ENCODE measurements at places on chromosomes 11 and 22.

DNA sequence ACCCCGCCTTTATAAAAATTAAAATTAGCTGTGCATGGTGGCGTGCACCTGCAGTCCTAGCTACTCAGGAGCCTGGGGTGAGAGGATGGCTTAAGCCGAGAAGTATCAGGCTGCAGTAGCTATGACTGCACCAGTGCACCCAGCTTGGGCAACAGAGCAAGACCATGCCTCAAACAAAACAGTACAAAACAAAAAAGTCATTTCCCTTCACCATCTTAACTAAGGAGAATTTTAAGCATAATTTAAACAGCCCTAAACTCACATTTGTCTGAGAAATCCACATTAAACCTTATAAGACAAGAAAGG lies 23.3 kb upstream of the TFIP11 start:
- no peak for DNase-seq

- no peak for DNase-seq
Measured at GRCh38 chr11:122721964-122722266, 66.4 kb downstream of the UBASH3B start.

- no peak for DNase-seq
Measured at GRCh38 chr22:44650806-44651205, 51.2 kb upstream of the PRR5 start.

- DNase-seq, result no peak
Measured at GRCh38 chr11:47711225-47711624, 3.9 kb downstream of the AGBL2 start.

DNA sequence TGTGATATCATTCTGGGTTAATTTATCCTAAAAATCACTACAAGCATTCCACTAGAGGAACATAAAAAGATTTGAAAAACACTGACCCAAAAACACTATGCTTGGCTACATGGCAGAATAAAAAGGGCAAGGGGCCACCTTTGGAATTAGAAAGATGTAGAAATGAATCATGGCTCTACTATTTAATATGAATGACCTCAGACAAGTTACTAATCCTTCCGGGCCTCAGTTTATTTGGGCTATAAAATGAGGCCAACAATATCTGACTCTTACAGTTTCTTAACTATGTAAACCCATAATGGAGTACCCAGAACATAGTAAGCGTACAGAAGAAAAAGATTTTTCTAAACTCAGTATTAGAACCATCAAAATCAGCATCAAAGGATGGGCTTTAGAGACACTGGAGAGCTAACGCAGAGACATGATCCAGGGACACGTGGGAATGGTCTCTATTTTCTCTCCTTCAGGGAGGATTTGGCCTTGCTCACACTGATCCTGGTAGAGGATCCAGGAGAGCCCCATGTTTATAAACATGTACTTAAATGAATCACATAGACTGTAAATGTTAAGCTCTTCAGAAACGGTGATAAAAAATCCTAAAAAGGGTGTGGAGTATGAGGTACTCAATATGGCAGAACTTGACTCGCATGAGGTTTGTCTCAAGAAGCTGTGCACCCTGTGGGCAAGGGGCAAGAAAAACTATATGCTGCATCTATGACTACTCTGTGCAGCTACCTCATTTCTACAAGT lies 288.4 kb upstream of the PITPNB start:
- DNase-seq, result no peak

DNA sequence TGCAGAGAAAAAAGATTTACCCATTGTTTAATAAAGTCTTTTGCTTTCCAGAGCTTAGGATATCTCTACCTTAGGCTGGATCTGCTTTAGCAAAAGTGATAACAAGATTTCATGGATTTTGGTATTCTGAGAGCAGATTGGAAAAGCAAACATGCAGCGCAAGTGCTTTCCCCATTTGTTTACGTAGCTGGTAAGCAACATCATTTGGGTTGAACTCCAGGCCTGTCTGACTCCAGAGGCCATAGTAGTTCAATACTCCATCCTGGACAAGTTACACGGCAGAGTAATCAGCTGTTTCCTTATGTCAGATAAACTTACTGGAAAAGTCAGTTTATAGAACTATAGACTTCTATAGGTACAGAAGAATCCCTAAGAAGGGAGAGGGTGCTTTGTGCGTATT lies 40.6 kb upstream of the TNRC6B start:
- DNase-seq, result no peak

GRCh38 chr11:21412652-21413383 lies 743.4 kb downstream of the NELL1 start:
- DNase-seq, result no peak

DNA sequence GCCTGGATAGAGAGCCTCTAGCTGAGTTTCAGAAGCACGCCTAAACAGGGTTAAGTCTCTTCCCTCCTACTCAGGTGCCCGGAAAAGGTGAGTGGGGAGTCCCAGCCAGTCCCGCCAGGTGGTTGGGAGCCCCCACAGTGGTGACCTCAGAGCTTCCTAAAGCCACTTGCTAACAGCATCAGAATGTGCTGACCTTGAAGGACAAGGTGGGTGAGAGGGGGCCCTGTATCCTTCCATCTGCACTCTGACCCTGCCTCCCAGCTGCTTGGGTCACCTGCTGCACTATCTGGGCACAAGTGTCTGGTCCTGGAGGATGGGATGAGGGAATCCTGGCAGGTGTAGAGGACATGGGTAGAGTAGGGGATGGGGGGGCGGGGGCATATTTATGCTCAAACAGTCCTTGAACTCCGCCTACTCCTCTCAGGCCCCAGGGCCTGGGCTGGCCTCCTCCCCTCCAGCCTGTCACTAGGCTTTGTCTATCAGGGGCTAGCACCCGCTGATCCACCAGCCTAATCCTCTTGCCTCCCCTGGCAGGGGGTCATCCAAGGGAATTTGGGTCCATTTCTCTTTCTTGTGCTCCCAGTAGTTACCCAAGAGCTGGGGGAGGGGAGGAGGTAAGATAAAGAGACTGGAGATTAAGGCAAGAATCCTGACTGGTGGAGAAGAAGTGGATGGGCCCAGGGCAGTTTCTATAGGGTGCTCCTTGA lies 3.4 kb downstream of the USP2 start:
- no peak for DNase-seq

DNA sequence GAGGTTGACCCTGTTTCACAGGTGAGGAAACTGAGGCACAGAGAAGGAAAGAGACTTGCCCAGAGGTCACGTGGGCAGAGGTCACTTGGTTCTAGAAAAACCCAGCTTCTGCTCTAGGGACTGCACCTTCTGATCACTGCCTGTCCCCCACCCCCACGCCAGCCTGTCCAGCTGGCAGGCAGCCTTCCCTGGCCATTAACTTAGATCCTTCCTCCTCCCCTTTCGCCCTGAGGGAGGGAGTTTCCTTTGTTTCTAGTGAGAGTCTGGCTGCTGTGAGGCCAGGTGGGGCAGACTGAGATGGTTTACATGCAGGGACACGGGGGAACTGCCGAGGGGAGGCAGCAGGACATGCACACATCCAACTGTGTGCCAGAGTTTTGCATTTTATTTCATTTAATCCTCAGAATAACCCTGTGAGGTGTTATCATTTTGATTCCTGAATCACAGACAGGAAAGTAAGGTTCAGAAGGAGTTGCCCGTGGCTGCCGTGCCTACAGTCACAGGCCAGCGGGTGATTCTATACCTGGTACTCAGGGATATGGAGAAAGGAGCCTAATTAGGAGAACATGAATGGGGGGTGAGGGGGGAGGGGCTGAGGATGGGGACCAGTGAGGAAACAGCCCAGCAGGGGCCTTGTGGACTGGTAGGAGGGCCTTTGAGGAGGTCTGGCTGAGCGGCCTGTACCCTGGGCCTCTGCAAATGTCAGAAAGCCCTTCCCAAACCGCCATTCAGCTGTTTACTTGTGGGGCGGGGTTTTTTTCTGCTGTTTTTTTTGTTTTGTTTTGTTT lies 3.4 kb downstream of the FAM83F start:
- no peak for DNase-seq

GRCh38 chr22:35479985-35480550 lies 60.6 kb upstream of the RASD2 start:
- DNase-seq, result no peak

DNA sequence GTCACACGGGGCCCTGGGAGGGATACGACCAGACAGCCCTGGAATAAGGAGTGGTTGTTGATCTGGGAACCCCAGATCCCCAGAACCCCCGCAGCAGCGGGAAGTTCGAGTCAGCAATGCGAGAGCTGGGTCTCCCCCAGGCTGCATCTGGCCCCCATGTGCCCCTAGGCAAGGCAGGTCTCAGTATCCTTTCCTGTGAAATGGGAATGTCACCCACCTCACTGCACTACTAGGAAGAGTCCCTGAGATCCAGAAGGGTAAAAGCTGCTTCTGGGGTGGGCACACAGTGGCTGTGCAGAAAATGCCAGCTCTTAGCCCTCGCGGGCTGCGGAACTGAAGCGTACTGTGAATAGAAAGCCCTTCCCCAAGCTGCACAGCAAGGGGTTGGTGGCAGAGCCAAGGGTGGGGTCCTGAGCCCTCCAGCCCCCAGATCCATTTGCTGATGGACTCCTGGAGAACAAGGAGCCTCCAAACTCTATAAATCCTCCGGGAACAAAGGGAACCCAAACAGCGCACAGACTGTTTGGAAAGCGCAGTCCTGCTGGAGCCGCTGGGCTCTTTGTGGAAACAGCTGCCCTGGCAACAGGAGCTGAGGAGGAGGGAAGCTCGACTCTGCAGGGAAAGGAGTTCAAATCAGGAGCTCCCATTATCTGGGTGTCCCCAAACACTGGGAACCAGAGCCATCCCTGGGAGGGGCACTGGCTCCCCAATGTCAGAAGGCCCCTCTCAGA lies 68.2 kb upstream of the SHISAL1 start:
- DNase-seq, result no peak

DNA sequence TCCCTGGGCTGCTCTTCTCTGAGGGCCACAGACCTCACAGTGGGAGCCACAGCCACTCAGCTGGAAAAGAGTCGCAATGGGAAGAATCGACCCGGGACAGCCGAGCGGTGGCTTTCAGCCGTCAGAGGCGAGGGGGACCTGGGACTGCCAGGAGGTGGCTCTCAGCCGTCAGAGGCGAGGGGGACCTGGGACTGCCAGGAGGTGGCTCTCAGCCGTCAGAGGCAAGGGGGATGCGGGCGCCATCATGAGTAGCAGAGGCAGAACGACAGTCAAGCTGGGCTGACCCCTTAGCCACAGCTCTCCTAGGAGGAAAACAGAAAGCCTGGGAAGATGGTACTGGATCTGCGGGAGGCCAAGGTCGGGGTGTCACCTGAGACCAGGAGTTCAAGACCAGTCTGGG lies 14.9 kb upstream of the MUC2 start:
- no peak for DNase-seq

- no peak for DNase-seq
Measured at GRCh38 chr22:46086577-46087335, 63.6 kb upstream of the PPARA start.

DNA sequence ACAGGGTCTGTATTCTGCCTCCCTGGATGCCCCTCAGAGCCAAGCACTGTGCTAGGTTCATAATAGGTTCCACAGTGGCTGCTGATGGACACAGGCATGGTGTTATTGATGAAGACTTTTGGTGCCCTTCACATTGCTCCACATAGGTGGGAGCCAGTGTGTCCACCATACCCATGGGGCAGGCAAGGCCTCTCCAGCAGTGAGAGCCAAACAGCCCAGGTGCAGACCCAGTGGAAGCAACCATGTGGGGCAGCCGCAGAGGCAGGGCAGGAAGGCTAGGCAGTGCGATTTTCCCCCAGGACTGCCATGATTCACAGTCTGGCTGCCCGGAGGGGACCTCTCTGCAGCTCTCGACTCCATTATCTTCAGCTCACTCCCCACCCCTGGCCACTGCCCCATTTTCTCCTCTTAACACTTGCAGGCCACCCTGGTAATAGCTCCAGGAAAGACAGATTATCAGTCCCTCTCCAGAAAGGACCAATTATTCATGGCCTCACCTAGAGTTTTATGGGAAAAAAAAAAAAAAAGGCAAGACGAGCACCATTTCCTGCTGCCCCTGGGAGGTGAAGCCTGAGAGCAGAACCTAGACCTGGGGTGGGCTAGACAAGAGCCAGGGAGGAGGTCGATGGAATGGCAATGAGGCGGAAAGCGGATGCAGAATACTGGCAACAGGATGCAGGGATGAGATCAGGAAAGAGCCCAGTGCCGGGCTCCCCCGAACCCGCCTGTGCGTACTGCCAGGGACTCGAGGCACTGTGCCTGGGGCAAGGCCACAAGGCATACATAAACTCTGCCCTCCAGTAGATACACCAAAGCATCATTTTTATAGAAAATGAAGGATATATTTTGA lies 343.0 kb upstream of the NCAM1 start:
- DNase-seq, result no peak

- no peak for DNase-seq
Measured at GRCh38 chr11:65611028-65611757, 2.8 kb downstream of the MAP3K11 start.

GRCh38 chr11:113240389-113240788 lies 74.0 kb upstream of the TTC12 start:
- no peak for DNase-seq

- DNase-seq, result no peak
Measured at GRCh38 chr11:109937968-109938367, 155.2 kb upstream of the ZC3H12C start.

GRCh38 chr11:117356126-117356890 lies 28.7 kb downstream of the CEP164 start:
- no peak for DNase-seq

- no peak for DNase-seq
Measured at GRCh38 chr22:33578752-33579151, 341.5 kb downstream of the LARGE1 start.

DNA sequence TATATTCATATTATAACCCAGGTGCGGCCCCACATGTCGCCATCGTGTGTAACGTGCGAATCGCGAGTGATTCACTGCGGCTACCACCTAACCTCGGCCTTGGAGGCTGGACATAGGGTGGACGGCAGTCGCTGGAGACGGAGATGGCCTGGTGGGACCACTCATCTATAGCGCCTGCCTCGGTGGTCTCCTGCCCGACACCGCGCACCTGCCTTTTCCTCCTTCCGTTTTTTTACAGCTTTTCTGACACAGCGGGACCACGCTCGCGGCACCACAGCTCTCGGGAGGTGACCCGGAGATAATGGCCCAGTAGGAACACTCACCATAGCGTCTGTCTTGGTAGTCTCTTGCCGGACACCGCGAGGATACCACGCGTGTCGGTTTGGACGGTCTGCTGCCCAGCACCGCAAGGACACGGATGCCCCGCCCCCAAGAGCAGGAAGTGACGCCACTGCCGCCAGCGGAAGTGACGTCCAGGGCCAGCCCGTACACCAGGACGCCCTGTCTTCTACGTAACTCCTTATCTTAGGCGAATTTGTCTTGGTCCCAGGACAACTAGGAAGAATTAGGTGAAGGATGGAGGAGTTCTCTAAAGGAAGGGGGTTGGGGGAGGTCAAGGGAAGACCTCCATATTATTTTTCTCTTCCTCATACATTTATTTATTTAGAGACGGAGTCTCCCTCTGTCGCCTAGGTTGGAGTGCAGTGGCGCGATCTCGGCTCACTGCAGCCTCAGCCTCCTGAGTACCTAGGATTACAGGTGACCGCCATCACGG lies 6.4 kb downstream of the SNU13 start:
- no peak for DNase-seq

- no peak for DNase-seq
Measured at GRCh38 chr11:32444186-32444585, 8.8 kb upstream of the WT1 start.

- DNase-seq, result no peak
Measured at GRCh38 chr11:124915541-124916369, 3.3 kb upstream of the HEPN1 start.

GRCh38 chr11:76798202-76798581 lies 15.0 kb downstream of the TSKU start:
- no peak for DNase-seq

Data from NCI-H187 (cell line).